Left lung (tissue), 14 donors: ENCODE measurements at places on chromosomes 2 and 18. TPM values are rescaled to one million over a fixed set of nuclear protein-coding genes. Genes with fewer than 3 reads are reported as not detected.

TMEM178A gene
- 9.4 TPM for polyA plus RNA-seq

IL36A gene
- polyA plus RNA-seq, result not detected

- DNase-seq, result no peak
These were observed 19.3 kb downstream of the SPEG start for GRCh38 chr2:219453671-219454590.

DNA sequence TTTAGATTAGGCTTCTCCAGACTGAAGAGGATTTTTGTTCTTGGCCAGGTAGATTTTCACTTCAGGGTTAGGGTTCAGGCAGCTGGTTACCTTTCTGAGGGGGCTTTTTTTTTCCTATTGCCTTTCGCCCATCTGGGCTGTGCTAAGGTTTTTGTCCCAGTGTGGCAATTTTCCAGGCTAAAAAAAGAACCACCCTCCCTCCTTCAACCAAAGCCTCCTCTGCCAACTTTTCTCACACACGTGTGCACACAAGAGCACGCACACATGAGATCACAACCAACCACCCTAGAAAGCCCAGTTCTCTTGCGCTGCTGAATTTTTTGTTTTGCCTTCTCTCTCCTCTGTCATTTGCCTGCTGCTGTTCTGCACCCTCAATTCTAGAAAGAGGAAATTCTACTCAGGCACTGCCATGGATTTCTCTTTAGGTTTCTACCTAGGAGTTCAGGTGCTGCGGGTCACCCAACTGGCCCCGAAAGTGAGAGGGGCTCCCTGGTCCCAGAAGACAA, 8.5 kb upstream of the CXCR4 start:
- no peak for DNase-seq

- no peak for DNase-seq
These were observed 14.1 kb downstream of the MRO start for GRCh38 chr18:50805732-50806131.

DNA sequence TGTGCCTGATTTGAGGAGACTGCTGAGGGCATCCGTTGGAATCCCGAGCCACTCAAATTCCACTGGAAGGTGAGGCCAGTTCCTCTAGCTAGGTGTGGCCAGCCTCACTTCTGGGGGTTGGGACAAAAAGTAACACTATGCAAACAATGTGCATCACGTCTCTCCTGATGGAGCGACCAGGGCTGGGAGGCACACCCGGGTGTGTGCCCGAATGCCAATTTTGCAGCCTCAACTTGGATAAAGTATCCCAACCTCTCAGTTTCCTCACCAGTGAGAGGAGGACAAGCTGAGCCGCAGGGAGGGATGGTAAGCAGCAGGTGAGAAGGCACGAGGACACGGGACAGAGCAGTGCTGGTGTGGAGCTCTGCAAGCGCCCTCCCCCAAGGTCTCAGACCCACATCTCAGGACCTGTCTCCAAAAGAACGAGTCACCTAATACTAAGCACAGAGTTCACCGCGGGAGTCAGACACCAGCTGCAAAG, 218.3 kb downstream of the HAUS1 start:
- DNase-seq, result no peak

GRCh38 chr2:128198656-128199055, 107.7 kb downstream of the UGGT1 start:
- DNase-seq, result no peak

GRCh38 chr2:122221665-122222064, 466.2 kb downstream of the TSN start:
- no peak for DNase-seq

DNA sequence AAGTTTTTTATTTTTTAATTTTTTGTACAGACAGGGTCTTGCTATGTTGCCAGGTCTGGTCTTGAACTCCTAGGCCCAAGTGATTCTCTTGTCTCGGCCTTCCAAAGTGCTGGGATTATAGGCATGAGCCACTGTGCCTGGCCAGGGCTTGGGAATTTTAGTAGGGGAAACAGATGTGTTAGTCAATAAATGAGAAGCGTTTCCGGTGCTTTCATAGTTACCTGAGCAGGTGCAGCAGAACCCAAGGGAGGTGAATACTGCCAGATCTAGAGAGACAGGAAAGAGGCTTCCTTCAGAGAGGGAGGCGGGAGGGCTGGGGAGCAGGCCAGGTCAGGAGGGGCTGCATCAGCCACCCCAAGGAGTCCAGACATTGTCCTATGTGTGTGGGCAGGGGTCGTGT, 30.5 kb upstream of the IMPA2 start:
- no peak for DNase-seq

GRCh38 chr2:196200557-196200956, 29.2 kb upstream of the STK17B start:
- DNase-seq, result no peak

- DNase-seq, result no peak
These were observed 55.5 kb downstream of the DPP4 start for GRCh38 chr2:162018530-162018929.

- no peak for DNase-seq
These were observed 33.7 kb downstream of the RBFA start for GRCh38 chr18:80067897-80068296.

- no peak for DNase-seq
These were observed 37.8 kb downstream of the FAM168B start for GRCh38 chr2:131055169-131056065.
